MCF 10A (cell line): ENCODE measurements at places on chromosomes 11 and 22.
A peak's percentile ranks its signal among the peaks of the same experiment; 100 is the strongest.

DNA sequence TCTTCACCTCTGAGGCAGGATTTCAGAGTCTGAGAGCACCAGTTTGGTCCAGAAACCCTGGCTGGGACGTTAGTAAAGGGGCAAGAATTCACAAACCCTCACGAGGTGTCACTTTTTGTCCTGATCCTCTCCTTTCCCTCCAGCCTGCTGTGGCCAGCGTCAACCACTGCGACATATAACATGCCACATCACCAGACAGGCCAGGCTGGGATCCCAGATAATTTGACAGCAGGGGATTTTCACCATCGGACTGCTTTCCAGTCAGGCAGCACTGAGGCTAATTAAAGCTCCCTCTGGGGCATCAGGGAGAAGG, 36.8 kb upstream of the RBFOX2 start:
- H3K4me3 ChIP-seq = peak overlapping the region; percentile 75
- H3K27ac ChIP-seq = peak overlapping the region; percentile 82
- no peaks in the 10 kb centered on the region for H3K36me3 ChIP-seq
- no peaks in the 10 kb centered on the region for H3K27me3 ChIP-seq
- H3K4me1 ChIP-seq = no peaks in the 10 kb centered on the region
- no peak for DNase-seq

- H3K27me3 ChIP-seq = no peaks in the 10 kb centered on the region
- H3K27ac ChIP-seq = peak overlapping the region; percentile 31
- peak; percentile 34 for DNase-seq
- peaks cover 24% of the 10 kb centered on the region for H3K36me3 ChIP-seq
Measured at GRCh38 chr11:36073411-36074203, 129.7 kb downstream of the LDLRAD3 start.

GRCh38 chr22:39530692-39531331, 1.7 kb downstream of the RPS19BP1 start:
- DNase-seq = peak; percentile 47
- peaks cover 47% of the 10 kb centered on the region for H3K4me1 ChIP-seq
- peaks cover 49% of the 10 kb centered on the region for H3K36me3 ChIP-seq
- no peak overlapping the region for H3K27ac ChIP-seq
- H3K27me3 ChIP-seq = no peaks in the 10 kb centered on the region

DNA sequence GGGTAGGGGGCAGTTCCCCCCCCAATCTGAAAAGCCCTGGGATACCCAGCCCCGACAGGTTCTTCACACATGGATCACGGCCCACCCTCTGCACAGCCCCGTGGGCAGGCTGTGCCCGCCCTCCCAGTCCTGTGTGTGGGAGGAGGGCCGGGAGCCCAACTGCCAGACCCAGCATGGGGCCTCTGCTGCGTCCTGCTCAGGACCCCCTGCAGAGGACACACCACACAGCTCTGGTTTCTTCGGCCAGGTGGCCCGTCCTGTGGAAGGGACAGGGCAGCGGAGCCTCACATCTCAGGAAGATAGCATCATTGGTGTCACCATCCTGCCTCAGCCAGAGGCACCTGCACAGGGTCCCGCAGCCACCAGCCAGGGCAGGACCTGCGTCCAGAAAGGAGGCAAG, 396.0 kb downstream of the TBC1D22A start:
- H3K27me3 ChIP-seq = no peaks in the 10 kb centered on the region
- H3K36me3 ChIP-seq = peaks cover 5% of the 10 kb centered on the region
- DNase-seq = no peak
- H3K4me3 ChIP-seq = no peak overlapping the region

DNA sequence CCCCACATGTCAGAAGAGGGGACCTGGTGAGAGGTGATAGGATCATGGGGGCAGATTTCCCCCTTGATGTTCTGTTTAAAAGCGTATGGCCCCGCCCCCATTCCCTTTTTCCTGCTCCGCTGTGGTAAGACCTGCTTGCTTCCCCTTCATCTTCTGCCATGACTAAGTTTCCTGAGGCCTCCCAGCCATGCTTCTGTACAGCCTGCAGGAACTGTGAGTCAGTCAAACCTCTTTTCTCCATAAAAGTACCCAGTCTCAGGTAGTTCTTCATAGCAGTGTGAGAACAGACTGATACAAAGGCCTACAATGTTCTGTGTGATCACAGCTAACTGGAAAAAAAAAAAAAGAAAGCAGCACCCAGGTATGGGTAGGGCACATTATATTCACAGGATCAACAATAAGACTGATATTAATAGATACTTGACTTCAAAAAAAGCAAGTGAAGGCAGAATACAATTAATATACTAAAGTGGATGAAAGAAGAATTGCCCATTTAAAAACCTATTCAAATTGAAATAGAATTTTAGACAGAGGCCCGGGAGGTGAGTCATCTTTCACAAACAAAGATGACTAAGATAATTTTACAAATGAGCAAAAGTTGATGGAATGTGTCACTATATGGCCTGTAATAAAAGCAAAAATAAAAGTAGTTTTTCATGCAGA, 1.7 kb upstream of the OR52K1 start:
- peak; percentile 38 for DNase-seq
- H3K27ac ChIP-seq = peak overlapping the region; percentile 57
- H3K4me1 ChIP-seq = peaks cover 12% of the 10 kb centered on the region
- no peak overlapping the region for H3K4me3 ChIP-seq
- no peaks in the 10 kb centered on the region for H3K27me3 ChIP-seq

DNA sequence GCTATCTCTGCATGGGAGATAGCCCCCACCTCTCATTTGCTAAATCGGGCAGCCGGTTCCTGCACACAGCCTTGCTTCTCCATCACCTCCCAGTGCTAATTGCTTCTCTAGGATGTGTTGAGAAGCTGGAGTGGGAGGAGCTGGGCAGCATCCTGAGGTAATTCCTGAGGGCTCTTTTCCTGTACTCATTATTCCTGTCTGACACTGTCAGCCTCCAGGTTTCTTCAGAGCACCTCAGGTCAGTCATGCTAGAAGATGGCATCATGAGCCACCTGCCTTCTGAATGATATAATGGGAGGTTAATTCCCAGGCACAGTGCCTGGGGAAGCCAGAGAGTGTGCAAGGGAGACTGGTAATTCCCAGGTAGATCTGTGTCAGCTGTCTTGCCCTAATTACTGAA, 133.0 kb downstream of the RAB38 start:
- DNase-seq = no peak
- no peaks in the 10 kb centered on the region for H3K27me3 ChIP-seq
- H3K4me1 ChIP-seq = no peaks in the 10 kb centered on the region
- no peaks in the 10 kb centered on the region for H3K36me3 ChIP-seq
- no peak overlapping the region for H3K27ac ChIP-seq

DNA sequence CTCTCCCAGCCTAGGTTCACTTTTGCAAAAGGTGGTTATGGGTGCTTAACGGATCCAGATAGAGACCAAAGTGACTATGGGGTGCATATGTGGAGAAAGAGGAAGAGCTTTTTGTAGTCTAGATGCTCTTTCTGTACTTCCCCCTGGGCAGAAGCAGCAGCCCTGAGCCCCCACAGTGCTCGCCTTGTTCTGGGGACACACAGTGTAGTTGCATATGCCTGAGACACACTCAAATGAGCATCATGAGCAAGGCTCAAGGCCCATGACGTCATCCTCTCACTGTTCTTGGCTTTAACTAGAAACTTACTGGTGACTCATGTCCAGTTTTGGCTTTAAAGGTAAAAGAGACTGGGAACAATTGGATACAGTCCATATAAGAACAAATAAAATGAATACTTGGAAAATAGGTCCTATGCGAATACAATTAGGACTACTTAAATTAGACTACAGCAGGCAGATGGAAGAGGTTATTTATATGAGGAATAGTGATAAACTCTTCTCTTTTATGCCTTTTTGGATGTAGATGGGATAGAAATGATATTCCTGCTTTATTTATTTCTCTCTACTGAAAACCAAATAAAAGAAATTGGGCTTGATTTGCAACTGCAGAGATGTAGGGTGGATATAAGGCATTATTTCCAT, 20.1 kb upstream of the PEX26 start:
- H3K4me3 ChIP-seq = no peak overlapping the region
- peak; percentile 99 for DNase-seq

- DNase-seq = no peak
- no peaks in the 10 kb centered on the region for H3K36me3 ChIP-seq
- H3K4me3 ChIP-seq = no peak overlapping the region
- H3K4me1 ChIP-seq = no peaks in the 10 kb centered on the region
- peaks cover 33% of the 10 kb centered on the region for H3K27me3 ChIP-seq
Measured at GRCh38 chr11:44029977-44030911, 17.5 kb upstream of the ACCSL start.

DNA sequence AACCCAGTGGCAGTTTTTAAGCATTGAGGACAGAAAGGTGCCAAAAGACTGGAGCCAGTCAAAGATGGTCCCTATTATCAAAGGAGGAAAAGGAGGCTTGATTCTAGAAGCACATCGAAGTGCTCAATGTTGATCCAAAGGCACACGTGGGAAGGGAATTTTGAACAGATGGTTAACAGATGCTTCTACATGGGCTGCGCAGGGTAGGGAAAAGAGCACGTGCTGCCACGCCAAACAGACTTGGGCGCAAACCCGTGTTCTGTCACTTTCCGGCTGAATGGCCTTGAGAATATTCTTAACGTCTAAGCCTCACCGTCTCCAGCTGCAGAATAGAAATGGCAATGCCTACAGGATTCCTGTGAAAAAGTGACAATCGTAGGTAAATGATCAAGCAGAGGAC, 217.9 kb upstream of the MTNR1B start:
- no peak overlapping the region for H3K4me3 ChIP-seq
- no peak for DNase-seq
- H3K4me1 ChIP-seq = no peaks in the 10 kb centered on the region
- no peaks in the 10 kb centered on the region for H3K36me3 ChIP-seq
- H3K27me3 ChIP-seq = no peaks in the 10 kb centered on the region

DNA sequence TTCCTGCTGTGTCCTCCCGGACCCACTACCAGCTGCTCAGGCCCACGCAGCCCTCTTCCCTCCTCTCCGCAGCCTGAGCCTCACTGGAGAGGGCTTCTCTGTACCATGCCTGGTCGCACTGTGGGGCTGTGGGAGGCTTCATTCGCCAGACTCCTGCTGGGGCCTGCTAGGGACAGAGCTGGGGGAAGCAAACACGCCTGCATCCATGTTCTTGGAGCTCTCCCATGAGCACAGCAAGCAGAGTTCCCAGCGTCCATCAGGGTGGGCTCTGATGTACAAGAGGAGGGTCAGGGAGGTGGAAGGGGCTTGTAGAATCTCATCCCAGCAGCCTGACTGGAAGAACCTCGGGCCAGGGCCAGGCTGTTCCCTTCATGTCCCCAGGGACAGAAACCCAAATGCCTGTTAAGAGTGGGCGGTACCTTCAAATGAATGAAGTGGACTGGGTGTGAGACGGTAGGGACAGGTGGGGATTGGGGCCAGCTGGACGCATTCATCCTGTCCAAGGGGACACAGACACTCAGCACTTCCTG, 59.9 kb downstream of the MPPED1 start:
- H3K27ac ChIP-seq = no peak overlapping the region
- H3K4me3 ChIP-seq = no peak overlapping the region
- DNase-seq = no peak
- peaks cover 19% of the 10 kb centered on the region for H3K27me3 ChIP-seq

DNA sequence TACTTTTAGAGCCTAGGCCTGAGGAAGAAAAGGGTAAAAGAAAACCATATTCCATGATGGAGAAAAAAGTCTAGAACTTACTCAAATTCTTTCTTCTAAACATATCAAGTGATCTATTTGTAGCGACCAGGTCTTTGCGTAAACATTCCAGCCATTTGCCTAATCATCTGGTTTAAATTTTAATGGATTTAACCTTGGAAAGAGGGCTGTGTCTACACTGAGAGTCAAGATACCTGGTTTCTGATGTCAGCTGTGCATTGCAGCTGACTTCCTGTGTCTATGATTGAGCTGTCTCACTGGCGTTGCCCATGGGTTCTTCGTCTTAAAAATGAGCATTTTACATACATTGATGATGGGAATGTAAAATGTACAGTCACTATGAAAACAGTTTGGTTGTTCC, 10.0 kb upstream of the TMEM123 start:
- no peak for DNase-seq

DNA sequence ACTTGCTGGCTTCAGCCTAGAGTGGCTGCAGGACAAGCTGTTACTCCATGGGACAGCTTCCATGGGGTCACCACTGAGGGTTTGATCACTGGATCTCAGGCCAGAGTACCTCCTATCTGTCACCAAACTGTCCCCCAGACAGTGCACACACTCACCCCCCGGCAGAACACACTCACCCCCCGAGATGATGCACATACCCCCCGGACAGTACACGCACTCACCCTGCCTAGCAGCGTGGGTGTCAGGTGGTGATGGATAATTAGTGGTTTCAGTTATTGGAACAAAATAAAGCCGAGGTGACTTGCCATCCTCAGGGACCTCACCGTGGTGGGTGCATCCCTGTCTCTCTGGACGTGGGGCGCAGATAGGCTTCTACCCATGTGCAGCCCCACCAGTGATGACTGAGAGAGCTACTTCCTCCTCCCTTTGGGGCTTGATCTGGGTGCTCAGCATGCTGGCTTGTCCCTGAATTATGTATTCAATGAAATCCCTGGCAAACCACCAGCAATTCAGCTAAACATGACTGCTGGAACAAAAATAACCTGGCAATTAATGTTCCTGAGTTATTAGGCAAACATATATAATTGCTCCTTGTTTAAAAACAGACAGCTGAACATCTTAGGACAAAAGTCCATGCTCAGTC, 18.9 kb downstream of the TANGO2 start:
- DNase-seq = no peak
- H3K4me1 ChIP-seq = no peaks in the 10 kb centered on the region
- peaks cover 22% of the 10 kb centered on the region for H3K36me3 ChIP-seq

DNA sequence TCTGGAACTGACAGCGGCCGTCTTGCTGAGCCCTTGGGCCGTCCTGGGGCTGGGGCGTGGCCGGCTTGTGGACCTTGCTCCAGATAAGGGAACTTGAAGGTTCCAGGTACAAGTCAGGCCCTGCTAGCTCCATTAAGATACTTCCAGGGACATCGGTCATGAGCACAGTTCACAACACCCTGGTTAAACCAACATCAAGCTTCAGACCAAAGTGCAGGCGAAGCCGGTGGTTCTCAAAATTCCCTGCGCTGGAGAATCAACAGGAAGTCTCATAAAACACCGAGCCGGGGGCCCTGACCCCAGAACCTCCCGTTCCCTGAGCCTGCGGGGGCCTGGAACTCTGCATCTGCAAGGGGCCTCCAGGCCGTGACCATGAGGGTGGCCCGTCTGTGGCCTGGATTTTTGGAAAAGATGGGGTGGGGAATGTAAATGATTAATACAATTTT, 1043.8 kb downstream of the BRD1 start:
- H3K27ac ChIP-seq = no peak overlapping the region
- H3K27me3 ChIP-seq = no peaks in the 10 kb centered on the region
- H3K4me3 ChIP-seq = no peak overlapping the region
- no peaks in the 10 kb centered on the region for H3K4me1 ChIP-seq
- DNase-seq = no peak

GRCh38 chr11:102306817-102307726, 10.2 kb upstream of the BIRC3 start:
- peaks cover 45% of the 10 kb centered on the region for H3K4me1 ChIP-seq
- H3K4me3 ChIP-seq = peak overlapping the region; percentile 50
- peaks cover 4% of the 10 kb centered on the region for H3K36me3 ChIP-seq
- peak overlapping the region; percentile 99 for H3K27ac ChIP-seq
- no peak for DNase-seq
- H3K27me3 ChIP-seq = no peaks in the 10 kb centered on the region

GRCh38 chr22:28314959-28315358, 364.7 kb downstream of the TTC28 start:
- no peak for DNase-seq
- H3K27me3 ChIP-seq = peaks cover 46% of the 10 kb centered on the region
- no peak overlapping the region for H3K4me3 ChIP-seq
- no peak overlapping the region for H3K27ac ChIP-seq
- H3K36me3 ChIP-seq = no peaks in the 10 kb centered on the region
